Fibroblast of skin of scalp (primary cell): ENCODE measurements at places on chromosomes 6 and 20.

DNA sequence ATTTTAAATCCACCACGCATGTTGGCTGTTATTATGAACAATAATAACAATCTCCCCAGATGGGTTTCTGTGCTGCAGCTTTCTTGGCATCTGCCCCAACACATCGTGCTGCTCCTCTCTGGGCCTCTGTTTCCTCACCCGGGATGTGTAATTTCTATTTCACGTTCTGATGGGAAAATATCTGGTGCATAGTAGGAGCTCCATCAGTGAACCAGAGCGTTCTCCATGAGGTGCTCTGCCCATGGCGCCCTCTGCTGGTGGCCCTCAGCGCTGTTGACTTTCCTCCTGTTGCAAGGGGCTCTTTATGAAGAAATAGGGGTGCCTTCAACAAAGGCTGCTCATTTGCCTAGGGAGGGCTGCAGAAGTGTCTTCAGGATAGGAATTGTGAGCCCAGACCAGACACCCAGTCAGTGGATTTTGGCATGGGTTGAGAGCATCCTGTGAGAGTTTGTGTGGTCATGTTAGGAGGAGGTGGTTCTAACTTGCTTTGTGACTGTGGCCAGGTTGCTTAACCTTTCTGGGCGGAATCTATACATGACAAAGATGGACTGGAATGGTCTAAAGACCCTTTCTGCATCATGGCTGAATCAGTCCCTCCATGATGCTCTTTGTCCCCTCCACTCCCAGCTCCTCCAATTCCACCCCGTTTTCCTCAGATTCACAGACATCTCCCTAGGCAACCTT, 8.1 kb downstream of the SCRT2 start:
- DNase-seq = peak; percentile 20

DNA sequence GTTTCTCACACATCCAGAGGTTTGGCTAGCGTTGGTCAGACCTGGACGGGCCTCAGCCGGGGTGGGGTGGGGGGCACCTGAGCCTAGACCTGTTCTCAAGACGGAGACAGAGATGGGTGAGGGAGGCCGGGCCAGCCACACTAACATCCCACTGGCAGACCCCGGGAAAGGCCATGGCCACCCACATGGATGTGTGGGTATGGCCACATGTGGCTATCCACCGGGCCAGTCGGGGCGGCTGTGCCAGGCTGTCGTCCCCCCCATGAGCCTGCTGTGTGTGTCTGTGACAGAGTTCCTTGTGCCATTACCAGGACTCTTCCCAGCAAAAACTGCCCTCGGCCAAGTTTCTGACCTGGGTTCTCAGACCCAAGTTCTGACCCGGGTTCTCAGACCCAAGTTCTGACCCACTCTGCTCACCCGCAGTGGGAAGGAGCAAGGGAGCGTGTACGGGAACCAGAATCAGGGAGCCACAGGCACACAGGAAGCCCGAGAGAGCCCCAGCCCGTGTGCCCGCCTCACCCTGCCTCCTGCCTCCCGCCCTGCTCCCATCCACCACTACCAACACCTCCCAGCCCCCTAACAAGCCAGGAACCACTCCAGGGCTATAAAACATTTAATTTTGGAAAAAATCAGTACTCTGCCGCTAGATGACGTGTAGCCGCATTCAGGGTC, 255.5 kb downstream of the TAF4 start:
- no peak for DNase-seq

GRCh38 chr6:10583509-10583901, 62.4 kb downstream of the GCNT2 start:
- DNase-seq = no peak

- DNase-seq = peak; percentile 34
These were observed 118.8 kb downstream of the MAP3K7 start for GRCh38 chr6:90468080-90468479.

GRCh38 chr20:8043687-8044282, 24.2 kb upstream of the TMX4 start:
- DNase-seq = peak; percentile 56

- no peak for DNase-seq
These were observed 838.4 kb downstream of the QKI start for GRCh38 chr6:164252948-164253347.

- DNase-seq = no peak
These were observed 335.9 kb downstream of the BCKDHB start for GRCh38 chr6:80442366-80442765.

- no peak for DNase-seq
These were observed 16.7 kb downstream of the MAP3K4 start for GRCh38 chr6:161008245-161008644.

DNA sequence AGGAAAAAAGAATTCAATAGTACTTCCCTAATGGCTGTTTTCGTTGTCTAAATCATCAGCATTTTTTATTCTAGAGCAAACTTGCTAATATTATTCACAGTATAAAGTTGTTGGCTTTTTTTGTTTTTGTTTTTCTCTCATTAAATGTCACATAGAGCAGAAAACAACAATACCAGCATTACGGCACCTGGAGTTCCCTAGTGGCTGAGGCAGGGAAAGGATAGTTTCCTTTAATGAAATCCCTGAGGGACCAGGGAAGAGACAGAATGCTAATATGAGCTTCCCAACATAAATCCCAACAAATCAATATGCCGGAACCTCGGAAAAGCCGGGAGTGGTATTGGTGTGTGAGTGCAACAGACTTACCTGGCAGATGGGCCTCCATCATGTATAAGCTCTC, 235.2 kb upstream of the ASCC3 start:
- DNase-seq = no peak

GRCh38 chr20:58374027-58374850, 14.8 kb upstream of the VAPB start:
- DNase-seq = no peak

DNA sequence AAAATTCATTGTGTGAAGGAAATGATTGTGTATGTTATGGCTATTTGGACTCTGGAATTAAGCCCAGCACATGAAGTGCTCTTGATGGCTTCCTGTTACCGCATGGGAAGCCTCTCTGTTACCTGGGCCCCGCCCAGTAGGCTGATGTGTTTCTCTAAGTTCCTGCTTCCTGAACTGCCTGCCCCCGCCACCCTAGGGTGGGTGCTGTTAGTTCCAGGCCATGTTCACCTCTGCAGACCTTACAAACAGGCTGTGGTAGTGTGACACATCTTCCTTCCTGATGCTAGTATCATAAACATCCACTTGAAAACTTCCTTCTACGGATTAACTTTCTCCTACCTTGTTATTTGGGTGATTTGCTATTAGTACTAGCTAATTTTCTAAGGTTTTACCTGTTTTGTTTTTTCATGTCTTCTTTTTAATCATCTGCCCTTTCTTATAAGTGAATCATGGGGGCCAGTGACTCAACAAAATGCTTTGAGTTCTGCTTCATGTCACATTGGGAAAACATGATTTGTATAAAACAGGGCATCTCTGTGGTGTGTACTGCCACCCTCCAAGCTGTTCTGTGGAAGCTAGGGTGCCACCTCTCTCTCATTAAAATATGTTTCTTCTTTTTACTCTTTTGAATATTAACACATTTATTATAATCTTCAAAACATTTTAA, 40.6 kb downstream of the SH3BGRL2 start:
- peak; percentile 6 for DNase-seq

DNA sequence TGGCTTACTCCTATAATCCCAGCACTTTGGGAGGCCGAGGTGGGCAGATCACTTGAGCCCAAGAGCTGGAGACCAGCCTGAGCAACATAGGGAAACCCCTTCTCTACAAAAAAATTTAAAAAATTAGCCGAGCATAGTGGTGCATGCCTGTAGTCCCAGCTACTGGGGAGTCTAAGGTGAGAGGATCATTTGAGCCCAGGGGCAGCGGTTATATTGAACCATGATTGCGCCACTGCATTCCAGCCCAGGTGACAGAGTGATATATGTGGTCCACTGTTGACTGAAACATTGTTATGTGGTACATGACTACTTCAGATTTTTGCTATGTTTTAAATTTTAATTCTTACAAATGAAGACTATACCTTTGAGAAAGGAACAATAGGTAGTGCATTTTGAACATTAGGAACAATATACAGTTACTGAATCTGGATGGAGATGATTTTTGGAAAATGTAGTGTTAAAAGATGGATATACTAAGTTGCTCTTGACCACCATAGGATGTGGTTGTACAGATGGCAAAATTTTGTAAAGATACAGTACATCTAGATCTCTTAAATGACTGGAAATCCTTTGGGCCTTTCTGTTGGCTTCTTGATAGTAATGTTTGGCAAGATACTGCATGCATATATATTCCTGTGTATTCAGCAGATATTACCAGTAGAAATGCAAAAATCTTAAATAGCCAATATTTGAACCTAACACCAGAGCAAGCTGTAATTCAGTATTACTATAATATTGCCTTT, 35.9 kb downstream of the MAPK14 start:
- DNase-seq = no peak

DNA sequence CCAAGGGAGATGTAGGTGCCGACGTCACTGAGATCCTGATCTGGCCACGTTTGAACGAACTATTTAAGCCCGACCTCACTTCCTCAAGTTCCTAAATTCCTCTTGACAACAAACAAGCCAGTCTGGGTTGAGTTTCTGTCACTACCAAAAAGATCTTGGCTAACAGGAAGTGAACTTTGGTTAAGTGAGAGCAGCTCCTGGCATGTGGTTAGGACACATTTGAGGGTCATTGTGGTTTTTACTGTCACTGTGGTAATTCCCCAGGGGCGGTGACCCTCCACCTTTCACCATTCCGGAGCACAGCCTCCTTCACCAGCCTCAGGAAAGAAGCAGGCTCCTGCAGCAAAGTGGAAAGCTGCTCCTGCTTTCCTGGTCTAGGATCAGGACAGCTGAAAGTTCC, 43.1 kb upstream of the ZNF831 start:
- no peak for DNase-seq

DNA sequence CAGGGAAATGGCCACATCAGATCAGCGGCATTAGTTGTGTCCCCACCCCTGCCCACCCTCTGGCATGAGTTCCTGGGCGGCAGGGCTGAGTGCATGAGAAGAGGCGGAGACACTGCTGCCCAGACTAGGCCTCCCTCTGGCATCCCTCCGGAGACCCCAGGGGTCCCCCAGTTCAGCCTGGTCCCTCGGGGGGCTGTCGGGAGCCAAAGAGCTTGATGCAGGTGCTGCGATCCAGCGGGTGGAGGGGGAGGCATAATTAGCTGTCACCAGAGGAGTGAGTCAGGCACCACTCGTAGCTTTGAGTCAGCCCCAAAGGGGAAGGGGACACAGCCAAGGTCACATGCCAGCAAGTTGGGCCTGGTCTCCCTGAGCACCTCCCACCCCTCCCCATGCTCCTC, 34.5 kb downstream of the DLGAP4 start:
- no peak for DNase-seq

DNA sequence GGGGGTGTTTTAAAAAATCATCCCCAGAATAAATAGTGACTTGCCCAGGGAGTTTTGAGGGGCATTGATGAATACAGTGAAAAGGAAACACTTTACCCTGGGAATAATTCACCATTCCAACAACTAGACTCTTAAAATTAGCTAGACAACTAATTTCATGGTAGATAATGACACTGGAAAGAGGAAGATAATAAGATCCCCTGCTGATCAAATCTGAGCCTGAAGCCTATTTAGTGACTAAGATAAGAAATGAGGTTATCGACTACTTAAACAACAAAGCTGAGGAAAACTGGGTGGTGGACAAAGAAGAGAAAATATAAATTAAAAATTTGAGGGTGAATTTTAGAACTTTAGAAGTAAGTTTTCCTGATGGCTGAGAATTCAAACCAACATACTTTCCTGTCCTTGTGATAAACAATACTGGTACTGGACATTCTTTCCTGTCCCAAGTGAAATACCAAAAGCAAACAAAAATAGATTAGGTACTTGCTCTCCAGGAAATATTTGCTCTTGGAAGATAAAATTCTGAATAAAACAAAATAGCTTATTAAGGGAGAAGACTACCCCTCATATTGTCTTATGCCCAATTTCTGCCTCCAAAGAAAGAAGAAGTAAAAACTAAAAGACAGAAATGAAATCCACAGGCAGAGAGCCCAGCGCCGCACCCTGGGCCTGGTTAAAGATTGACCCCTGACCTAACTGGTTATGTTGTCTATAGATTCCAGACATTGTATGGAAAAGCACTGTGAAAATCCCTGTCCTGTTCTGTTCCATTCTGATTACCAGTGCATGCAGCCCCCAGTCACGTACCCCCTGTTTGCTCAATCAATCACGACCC, 64.0 kb upstream of the ADGRF4 start:
- no peak for DNase-seq

GRCh38 chr20:10005885-10006284, 28.9 kb upstream of the ANKEF1 start:
- no peak for DNase-seq

DNA sequence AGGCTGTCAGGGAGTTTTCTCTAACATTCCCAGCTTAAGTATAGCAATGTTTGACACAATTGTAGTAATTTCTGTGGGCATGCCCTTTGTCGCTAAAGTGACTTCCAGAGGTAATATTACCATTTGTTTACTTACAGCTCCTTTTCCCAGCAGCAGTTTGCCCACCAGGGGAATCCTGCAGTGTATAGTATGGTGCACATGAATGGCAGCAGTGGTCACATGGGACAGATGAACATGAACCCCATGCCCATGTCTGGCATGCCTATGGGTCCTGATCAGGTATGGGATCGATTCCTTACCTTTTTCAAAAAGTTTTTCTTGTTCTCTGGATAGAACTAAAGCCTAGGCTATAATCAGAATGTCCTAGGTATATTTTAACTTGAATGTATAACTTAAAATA, 132.5 kb downstream of the SULF2 start:
- DNase-seq = no peak

DNA sequence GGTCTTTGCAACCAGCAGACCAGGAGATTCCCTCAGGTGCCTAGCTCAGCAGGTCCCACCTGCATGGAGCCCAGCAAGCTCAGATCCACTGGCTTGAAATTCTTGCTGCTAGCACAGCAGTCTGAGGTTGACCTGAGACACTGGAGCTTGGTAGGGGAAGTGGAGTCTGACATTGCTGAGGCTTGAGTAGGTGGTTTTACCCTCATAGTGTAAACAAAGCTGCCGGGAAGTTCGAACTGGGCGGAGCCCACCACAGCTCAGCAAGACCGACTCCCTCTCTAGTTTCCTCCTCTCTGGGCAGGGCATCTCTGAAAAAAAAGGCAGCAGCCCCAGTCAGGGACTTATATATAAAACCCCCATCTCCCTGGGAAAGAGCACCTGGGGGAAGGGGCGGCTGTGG, 34.3 kb downstream of the PRSS35 start:
- no peak for DNase-seq

- no peak for DNase-seq
These were observed 7.1 kb upstream of the DST start for GRCh38 chr6:56649782-56650181.

DNA sequence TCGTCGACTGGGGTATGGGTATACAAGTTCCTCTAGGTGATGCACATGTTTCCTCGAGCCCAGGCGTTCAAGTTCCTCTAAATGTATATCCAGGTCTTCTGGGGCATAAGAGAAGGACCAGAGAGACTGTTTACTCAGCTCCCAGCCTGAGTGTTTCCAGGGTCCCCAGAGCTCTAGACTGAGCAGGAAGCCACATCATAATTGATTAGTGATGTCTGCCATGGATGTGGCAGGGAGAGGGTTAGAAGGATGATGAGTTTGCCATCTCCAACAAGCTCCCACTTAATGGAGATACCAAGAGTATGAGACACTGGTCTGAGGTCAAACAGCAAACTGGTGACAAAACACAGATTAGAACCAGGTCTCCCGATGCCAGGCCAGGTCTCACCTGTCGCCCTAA, 74.8 kb downstream of the PREX1 start:
- no peak for DNase-seq
